Left cardiac atrium (tissue), 4 donors: ENCODE measurements at places on chromosomes 3 and 15. TPM values are rescaled to one million over a fixed set of nuclear protein-coding genes. Genes with fewer than 3 reads are reported as not detected.

The FSIP1 gene
- 0.52 TPM for total RNA-seq

The THRB gene
- total RNA-seq: 8.3 TPM

The MGLL gene
- 122 TPM for total RNA-seq

The TICRR gene
- 0.44 TPM for total RNA-seq

The MIX23 gene
- total RNA-seq: 28.7 TPM
